ENCODE measurements at places on chromosomes 16 and 17.
A peak's percentile ranks its signal among the peaks of the same experiment; 100 is the strongest.

GRCh38 chr16:73163238-73163815 is 115.4 kb upstream of the ZFHX3 start:
- no peak for DNase-seq

DNA sequence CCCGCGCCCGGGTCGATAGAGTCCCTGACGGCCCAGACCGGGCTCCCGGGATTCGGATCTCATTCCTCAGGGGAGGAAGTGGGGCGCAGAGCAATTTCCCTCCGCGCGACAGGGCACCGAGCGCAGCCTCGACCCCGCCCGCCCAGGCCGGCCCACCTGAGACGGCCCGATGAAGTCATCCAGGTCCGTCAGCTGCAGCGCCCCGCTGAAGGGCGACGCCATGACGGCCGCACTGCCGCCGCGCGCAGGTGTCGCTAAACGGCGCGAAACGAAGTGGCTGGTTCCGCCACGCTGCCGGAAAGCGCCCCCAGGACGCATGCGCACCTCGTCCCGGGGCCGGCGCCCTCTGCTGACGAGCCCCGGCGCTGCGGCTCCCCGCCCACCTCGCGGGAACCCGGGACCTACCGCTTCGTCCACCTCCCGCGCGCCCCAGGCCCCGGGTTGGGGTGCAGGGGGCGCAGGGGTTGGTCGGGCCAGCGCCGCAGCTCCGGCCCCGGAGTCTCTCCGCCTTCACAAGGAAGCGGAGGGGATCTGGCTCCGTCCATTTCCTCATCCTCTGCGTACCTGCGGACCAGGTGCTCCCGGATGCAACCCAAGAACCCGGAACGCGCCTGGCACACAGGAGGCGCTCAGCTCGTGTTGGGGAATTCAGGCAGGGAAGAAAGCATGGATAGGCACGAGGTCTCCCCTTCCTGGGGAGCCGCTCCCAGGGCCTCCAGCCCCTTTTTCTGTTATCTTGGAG is at the start of gene CIAO3:
TSS of gene CIAO3 (minus strand) at position 234 of the 742 bp plus-strand sequence. CDS start at position 222, 12 bp downstream.
- DNase-seq, result peak; percentile 85

DNA sequence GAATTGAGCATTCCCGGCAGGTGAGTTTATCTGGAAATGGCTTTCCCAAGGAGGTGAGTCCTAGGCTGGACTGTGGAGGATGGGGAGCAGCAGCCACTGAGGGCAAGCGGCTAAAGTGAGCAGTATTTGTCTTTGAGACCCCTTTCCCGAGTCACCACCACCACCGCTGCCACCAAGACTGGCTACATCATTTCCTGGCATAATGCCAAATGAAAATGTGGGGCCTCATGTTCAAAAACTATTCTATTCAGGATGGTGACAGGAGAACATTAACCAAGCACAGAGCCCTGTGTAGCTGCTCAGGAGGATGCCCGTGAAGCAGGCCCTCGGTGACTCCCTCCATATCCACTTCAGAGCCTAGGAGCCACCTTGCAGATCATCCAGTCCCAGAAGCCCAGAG is 46.0 kb downstream of the NOG start:
- DNase-seq, result no peak

DNA sequence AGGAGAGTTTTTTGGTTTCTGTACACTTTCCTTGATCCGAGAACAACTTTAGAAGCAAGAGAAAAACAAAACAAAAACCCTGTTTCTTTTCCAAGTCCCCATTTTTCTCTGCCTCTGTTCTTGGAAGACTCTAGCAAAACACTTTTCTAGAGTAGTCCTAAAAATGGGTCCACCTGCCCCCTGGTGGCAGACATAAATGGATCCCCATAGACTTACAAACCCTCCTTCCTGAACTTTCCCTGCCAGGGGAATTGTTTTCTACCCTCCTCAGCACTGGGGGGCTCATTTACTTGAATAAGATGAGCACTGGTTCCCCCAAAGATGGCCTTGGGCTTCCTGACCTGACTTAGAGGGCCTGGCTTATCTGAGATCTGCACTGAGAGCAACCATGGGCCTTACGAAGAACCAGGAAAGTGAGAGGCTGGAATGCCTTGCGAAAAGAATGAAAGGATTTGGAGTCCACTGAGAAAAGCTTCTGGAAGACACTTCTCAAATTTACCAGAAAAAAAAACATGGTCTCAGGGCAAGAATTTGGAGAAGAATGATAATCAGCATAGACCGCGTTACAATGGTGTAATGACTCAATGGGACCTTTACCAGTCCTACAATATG is 48.0 kb upstream of the CDYL2 start:
- peak; percentile 21 for DNase-seq

DNA sequence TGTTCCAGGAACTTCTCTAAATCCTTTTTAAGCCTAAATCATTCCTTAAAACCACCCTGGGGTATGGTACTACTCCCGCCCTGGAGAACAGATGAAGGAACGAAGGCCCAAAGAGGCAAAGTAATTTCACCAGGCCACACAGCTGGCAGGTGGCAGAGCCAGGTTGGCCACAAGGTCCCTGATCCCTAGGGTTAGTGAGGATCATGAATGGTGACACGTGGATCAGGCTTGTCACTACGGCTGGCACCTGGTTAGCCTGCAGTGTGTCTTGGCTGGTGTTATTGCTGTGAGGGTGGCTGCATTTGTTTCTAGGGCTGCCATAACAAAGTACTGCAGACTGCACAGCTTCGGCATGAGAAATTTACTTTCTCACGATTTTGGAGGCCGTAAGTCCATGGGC is 26.0 kb upstream of the ZNF423 start:
- DNase-seq, result no peak

- DNase-seq, result no peak
Observed at GRCh38 chr17:58020401-58020800, 13.4 kb upstream of the SRSF1 start.

- no peak for DNase-seq
Observed at GRCh38 chr16:47916266-47916665, 239.5 kb downstream of the ABCC12 start.

DNA sequence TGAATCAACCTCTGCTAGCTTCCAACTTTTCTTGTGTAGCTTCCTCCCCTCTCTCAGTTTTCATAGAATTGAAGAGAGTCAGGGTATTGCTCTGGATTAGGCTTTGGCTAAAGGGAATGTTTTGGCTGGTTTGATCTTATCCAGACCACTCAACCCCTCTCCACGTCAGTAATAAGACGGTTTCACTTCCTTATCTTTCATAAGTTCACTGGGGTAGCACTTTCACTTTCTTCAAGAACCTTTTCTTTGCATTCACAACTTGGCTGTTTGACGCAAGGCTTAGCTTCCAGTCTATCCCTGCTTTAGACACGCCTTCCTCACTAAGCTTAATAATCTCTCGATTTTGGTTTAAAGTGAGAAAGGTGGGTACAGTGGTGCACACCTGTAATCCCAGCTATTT is 29.7 kb upstream of the OR1A2 start:
- DNase-seq, result no peak

Data from HFFc6 (cell line).